ENCODE measurements at places on chromosomes 4 and X.

- DNase-seq: no peak
These were observed 354.1 kb downstream of the CHIC1 start for GRCh38 chrX:73916931-73917667.

- DNase-seq: no peak
These were observed 41.4 kb downstream of the MAML3 start for GRCh38 chr4:140112576-140112975.

DNA sequence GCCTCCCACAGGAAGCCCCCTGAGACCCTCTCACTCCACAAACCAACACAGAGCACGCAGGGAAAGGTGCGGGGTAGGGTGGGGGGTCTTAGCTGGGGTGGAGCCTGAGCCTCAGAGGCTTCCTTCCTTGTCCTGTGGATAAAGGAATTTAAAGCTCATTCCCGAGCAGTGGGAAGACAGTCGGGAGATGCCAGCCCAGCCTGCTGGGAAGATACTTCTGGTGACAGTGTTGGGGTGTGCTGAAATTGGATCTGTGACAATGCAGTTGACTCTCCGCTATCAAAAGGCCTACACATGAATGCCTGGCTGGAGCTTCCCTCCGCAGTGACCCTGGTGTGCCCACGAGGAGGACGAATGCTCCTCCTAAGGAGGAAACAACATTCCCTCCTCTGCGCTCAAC lies 45.5 kb downstream of the JAKMIP1 start:
- DNase-seq: no peak

DNA sequence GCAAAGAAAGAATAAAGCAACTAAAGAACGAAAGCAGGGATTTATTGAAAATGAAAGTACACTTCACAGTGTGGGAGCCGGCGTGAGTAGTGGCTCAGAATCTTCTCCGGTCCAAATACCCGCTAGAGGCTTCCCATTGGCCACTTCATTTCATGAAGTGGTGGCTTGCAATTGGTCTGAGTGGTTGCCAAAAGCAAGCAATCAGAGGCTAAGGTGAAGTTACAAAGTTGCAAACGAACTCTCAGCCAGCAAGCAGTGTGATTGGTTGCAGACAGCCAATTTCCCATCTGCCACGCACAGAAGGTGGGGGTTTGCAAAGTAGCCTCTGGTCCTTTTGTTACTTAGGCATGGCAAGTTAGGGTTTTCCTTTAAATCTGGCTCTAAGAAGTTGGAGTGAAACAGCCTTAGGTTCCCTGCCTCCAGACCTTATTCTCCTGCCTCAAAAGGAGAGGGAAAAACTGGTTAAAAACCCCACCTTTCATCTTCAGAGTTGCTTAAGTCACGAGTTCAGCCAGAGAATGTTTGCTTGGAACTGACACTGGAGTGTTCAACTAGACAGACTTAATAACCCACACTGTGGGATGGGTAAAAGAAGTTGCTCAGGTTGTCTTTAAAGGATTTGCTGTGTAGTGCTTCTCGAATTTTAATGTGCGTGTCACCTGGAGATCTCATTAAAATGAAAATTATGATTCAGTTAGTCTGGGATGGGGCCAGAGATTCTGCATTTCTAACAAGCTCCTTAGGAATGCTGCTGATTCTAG lies 6.9 kb upstream of the CLOCK start:
- DNase-seq: no peak

DNA sequence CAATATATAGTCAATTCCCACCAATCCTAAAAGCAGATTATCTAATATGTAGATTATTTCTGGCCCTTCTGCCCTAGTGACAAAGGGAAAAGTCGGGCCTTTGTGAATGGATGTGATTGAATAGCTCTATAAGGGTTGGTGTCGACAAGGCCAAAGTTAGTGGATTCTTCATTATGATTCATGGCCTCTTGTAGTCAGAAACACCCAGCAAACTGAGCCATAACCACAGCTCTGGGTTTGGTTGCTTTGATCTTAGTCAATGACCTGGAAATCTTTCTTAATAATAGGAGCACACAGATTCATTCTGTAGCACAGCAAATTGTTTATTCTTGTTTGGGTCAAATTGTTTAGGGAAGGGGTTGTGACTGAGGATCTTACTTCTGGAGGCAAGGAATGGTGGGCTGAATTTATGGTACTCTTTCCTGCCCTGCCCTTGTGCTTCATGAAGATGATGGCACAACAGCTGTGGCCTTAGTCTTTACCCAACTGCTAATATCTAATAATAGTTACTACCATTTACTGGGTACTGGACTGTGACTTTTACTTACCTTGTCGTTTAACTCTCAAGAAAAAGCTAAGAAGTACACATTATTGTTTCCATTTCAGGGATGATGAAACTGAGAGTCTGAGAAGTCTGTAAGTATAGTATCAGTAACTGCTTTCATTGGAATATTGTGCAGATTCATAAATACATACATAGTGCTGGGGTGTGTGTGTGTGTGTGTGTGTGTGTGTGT lies 74.0 kb downstream of the AFF2 start:
- DNase-seq: no peak

- DNase-seq: no peak
These were observed 50.3 kb downstream of the MED28 start for GRCh38 chr4:17664755-17665154.

GRCh38 chr4:159273841-159274240 lies 171.0 kb downstream of the RAPGEF2 start:
- DNase-seq: no peak

DNA sequence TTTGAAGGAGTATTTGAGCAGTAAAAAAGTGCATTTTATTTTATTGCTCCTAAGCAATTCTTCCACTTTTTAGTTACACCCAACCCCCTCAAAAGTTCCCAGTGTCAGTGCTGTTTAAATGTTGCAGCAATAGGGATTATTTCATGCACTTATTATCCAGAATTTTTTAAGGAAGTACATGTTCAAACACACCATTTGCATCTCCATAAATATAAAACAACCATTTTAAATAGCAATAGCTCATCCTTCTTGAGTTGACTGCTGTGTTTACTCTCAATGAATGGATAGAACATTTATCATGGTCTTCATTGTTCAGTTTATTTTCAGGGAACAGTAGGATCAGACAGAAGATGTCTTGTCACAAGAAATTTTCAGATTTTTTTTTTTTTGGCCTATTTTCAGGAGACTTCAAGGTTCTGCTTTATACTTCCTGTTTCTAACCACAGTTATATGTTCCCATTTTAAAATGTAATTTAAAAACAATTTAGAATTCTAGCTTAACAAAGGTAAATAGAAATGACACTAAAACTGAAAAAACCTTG lies 171.9 kb downstream of the TMA16 start:
- no peak for DNase-seq

- DNase-seq: no peak
These were observed 3.4 kb downstream of the HEPH start for GRCh38 chrX:66167431-66167830.

GRCh38 chr4:99855678-99856077 lies 38.5 kb downstream of the LAMTOR3 start:
- no peak for DNase-seq

GRCh38 chr4:101818362-101818761 lies 27.8 kb downstream of the BANK1 start:
- DNase-seq: no peak

DNA sequence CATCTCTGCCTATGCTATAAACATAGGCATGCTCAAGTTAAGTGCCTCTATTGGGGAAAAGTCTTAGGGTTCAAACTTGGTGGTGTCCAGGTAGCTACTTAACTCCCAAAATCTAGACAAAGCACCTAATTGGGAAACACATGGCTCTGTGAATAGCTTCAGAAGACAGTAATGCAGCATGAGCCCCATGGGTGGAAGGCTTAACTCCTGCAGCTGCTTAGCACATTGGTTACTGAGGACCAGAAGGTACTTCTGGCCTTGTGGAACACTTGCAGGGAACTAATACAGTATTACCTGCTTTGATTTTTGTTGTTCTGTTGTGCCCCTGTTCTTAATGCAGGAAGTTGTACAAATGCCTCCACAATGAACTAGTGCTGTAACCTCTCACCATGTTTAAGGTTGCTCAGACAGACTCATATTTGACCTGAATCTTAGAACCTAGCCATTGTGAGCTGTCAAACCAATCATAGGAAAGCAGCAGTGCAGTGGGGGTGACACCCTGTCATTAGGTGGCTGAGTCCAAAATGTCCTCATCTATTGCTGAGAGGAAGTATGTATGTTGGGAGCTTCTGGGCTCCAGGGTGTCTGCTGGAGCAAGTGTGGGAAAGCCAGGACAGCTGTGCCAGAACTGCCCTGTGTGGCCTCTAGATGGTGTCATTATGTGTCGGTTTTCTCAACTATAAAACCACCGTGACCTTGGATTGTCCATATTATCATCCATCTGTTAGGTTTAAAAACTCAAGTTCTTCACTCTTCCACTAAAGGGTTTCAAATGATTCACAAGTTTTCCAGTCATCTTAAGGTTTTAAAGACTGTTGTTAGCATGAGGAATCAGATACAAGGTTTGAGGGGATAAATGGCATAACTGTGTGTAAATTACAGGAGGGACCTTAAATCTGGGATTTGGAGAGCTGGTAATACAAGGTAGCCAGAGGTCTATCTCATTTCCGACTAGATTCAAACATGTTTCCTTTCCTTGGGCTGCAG lies 69.9 kb upstream of the WDR1 start:
- DNase-seq: no peak

GRCh38 chr4:111676533-111676932 lies 468.7 kb upstream of the FAM241A start:
- DNase-seq: no peak

DNA sequence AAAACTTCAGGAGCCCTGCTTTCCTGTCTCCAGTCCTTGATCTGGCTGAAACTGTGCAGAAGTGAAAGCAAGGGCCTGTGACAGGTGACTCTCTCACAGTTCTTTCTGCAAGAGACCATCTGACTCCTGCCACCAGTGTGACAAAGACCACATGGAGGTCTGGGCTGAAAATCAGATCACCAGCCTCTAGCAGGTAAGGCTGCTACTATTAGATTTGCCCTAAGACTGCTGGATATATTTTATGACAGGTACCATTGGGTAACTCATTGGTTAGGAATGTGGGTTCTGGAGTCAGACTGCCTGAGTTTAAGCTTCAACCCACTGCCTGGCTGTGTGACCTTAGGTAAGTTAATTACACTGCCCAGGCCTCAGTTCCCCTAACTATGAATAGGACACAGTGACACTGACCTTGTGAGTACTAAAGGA lies 163.3 kb upstream of the SLC7A11 start:
- no peak for DNase-seq

DNA sequence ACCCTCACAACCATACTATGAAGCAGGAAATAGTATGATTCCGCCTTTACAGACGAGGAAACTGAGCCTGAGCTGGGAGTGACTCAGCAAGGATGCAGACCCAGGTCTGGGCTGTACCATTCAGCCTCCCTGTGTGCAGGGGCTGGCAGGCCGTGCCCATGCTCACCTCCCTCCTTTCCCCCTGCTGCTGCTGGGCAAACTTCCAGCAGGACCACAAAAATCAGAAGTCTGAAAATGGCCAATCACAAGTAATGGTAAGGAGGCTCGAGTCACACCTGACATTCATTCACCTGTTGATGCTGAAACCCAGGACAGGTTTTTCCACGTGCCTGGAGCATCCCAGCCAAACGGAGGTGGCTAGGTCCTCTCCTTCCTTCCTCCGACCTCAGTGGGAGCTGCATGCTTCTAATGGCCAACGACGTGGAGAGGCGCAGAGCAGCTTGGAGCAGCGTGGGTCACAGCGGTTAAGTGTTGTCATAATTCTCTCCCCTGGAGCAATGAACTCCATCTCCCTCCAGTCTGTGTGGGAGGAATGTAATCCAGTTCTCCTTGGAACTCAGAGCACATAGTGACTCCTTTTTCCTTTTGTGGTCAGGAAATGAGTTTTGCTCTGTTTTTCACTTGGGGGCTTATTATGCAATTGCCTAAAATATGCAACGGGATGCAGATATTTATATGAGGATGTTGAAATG lies 371.7 kb downstream of the BCOR start:
- no peak for DNase-seq

DNA sequence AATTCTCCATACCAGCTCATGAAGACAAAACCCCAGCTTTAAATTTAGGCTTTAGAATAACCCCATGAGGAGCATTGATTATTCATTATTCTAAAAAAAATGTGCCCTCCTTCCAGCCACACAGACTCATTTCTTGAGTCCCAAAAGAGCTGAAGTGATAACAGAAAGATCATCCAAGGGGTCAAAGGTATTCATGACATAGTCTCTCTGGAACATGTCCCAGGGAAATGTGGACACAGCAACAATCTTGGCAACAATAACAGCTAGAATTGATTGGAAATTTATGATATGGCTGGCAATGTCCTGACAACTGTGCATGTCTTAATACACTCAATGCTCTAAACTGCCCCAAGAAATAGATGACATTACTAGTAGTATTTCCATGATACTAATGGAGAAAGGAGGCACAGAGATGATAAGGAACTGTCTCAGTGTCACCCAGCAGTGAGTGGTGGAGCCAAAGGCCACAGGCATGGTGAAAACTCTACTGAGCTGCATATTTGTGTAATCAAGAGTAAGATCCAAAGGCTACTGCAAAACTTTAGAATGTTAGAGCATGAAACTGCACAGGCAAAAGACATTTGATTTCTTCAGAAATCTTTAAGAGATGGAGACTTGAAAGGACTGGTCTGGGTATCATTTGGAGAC lies 37.3 kb upstream of the XAGE1B start:
- no peak for DNase-seq

GRCh38 chr4:87989765-87990164 lies 14.3 kb downstream of the SPP1 start:
- DNase-seq: no peak

- DNase-seq: peak; percentile 19
These were observed 4.2 kb downstream of the PAK3 start for GRCh38 chrX:111100191-111100590.

DNA sequence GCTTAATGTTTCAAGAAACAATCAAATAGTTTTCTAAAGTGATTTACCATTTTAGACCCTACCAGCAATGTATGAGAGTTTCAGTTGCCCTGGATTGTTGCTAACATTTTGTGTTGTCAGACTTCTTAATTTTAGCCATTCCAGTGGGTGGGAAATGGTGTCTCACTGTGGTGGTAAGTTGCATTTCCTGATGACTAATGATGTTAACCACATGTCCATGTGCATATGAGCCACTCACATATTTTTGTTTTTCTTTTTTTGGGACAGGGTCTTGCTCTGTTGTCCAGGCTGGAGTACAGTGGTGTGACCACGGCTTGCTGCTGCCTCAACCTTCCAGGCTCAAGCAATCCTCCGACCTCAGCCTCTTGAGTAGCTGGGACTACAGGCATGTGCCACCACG lies 48.3 kb downstream of the MED28 start:
- DNase-seq: no peak

DNA sequence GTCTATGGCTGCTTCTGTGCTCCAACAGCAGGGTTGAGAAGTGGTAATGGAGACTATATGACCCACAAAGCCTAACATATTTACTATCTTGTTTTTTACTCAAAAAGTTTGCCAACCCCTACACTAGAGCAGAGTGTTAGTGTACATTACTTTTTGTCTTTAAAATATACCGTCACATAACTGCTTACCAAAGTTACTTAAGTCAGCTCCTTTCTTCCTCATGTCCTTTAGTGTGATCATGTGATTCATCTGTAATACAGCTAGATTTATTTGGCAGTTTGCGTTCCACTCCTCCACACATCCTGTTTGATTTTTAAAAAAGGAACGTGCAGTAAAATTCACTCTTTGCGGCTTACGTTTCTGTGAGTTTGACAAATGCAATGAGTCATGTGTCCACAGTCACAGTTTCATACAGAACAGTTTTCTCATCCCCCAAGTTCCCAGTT lies 162.4 kb upstream of the GPRIN3 start:
- peak; percentile 33 for DNase-seq

Measured in activated T-cell treated with anti-CD3 and anti-CD28 coated beads, Interleukin-2, amount 50 U/mL, for 72 hours (primary cell).